A549 treated with CORT108297 at 1 μM for 4 hours (cell line): ENCODE measurements at places on chromosomes 12 and 14. TPM values are rescaled to one million over a fixed set of nuclear protein-coding genes. Genes with fewer than 3 reads are reported as not detected.

Gene ZDHHC22
- total RNA-seq = 0.20 to 0.46 TPM (median 0.34 TPM) in 5 replicates

Gene A2ML1
- not detected in 5 replicates for total RNA-seq

Gene EEA1
- total RNA-seq = 3.2 to 8.2 TPM (median 5.9 TPM) in 5 replicates

Gene ZNF268
- 9.2 to 14.0 TPM (median 10.7 TPM) in 5 replicates for total RNA-seq

Gene CNTN1
- 37.7 to 60.2 TPM (median 56.6 TPM) in 5 replicates for total RNA-seq

Gene POTEM
- total RNA-seq = not detected in 5 replicates

Gene OR6C2
- not detected in 5 replicates for total RNA-seq

Gene GRIP1
- 2.2 to 5.4 TPM (median 3.5 TPM) in 5 replicates for total RNA-seq

Gene LRRC10
- not detected in 5 replicates for total RNA-seq

Gene ADAMTS20
- total RNA-seq = not detected in 5 replicates

Gene CLECL1
- not detected in 5 replicates for total RNA-seq

Gene NR2C1
- total RNA-seq = 22.8 to 27.5 TPM (median 26.0 TPM) in 5 replicates

Gene TUNAR
- not detected in 5 replicates for total RNA-seq

Gene SLC7A8
- total RNA-seq = 0.47 to 0.73 TPM (median 0.55 TPM) in 5 replicates

Gene WIF1
- not detected in 5 replicates for total RNA-seq

Gene ZCCHC8
- 23.9 to 26.1 TPM (median 25.4 TPM) in 5 replicates for total RNA-seq

Gene PLEKHG7
- 0.06 to 0.14 TPM (median 0.06 TPM) in 3 of 5 replicates, not detected in the others for total RNA-seq

Gene GARIN6
- total RNA-seq = not detected in 5 replicates

Gene CCNT1
- total RNA-seq = 12.1 to 14.7 TPM (median 13.4 TPM) in 5 replicates

Gene GALNT6
- 2.3 to 4.0 TPM (median 2.9 TPM) in 5 replicates for total RNA-seq

Gene RPGRIP1
- total RNA-seq = 0.13 to 0.24 TPM (median 0.19 TPM) in 5 replicates

Gene CATSPERB
- not detected in 5 replicates for total RNA-seq

Gene TAS2R13
- not detected in 5 replicates for total RNA-seq

Gene CAMKK2
- total RNA-seq = 19.6 to 28.6 TPM (median 26.0 TPM) in 5 replicates

Gene SPIC
- total RNA-seq = not detected in 5 replicates

Gene PTGDR
- not detected in 5 replicates for total RNA-seq

Gene GPRC5D
- total RNA-seq = not detected in 5 replicates

Gene SLCO1B1
- total RNA-seq = 0.35 to 0.46 TPM (median 0.42 TPM) in 5 replicates
